GM13977 (cell line): ENCODE measurements at places on chromosomes 11 and 22.

GRCh38 chr11:131917634-131918384 lies 547.4 kb downstream of the NTM start:
- DNase-seq, result no peak

- DNase-seq, result no peak
These were observed 134.1 kb downstream of the SLC17A6 start for GRCh38 chr11:22472306-22472705.

GRCh38 chr11:26483108-26483507 lies 89.0 kb downstream of the MUC15 start:
- DNase-seq, result no peak

DNA sequence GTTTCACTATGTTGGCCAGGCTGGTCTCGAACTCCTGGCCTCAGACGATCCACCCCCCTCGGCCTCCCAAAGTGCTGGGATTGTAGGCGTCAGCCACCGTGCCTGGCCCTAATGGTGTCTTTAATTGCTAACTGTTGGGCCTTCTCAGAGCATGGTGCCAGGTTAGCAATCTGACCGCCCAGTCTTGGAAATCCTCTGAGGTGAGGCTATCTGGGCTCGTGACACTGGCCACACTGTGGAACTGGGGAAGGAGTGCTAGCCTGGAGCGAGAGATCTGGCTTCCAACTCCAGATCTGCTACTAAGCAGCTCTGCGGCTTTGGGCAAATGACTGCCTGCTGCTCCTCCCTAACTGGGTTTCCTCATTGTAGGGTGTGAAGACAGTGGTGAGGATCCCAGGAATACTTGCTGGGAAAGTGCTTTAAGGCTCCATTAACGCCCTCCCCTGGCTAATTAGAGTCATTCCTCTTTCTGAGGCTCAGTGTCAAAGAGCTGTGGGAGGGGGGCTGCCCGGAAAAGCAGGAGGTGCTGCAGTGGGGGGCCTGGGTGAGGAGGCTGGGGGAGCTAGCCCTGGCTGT lies 35.4 kb downstream of the CHRDL2 start:
- DNase-seq, result no peak

DNA sequence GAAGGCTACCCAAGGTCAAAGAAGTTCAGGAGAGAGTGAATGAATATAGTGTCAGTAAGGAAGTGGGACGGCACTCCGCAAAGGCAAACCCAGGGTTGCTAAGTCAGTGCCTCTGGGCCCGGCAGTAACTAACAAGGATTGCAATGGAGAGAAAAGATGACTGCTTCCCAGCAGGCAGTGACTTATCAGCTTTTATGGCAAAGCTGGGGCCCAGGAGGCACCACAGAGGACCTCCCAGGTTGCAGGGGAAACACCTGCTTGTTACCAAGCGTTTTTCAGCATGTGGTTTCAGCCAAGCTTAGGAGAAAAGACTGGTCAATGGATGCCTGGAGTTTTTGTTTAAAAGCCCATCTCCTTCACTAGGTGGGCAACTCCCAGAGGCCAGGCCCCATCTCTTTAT lies 11.3 kb downstream of the CACNG2 start:
- DNase-seq, result no peak

- DNase-seq, result no peak
These were observed 184.5 kb upstream of the PITPNB start for GRCh38 chr22:28103596-28103995.

GRCh38 chr11:104623518-104623917 lies 274.7 kb downstream of the CASP12 start:
- DNase-seq, result no peak

DNA sequence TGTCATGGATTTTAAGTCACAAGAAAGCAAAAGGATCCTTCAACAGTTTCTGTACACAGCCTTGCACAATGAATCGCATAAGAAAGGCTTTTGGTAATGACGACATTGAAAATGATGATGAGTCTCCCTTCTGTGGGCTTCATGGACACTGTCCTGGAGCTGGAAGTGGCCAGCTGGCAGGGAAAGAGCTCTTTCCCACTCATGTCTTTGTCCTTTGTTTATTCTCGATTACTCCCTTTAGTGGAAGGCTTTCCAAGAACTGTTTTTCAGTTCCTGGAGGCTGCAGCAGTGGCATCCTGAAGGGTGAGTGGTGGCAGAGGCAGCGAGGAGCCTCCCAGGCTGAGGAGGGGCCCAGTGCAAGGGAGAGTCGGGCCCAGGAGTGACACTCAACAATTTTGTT lies 505.2 kb downstream of the NTM start:
- no peak for DNase-seq

GRCh38 chr11:111913031-111913861 lies 712 bp downstream of the HSPB2 start:
- DNase-seq, result no peak

- DNase-seq, result no peak
These were observed 188.0 kb downstream of the MAML2 start for GRCh38 chr11:96154802-96155520.

GRCh38 chr22:31286360-31287255 lies 5.7 kb downstream of the PIK3IP1 start:
- DNase-seq, result peak; percentile 46

GRCh38 chr11:95924414-95924760 lies 480 bp upstream of the MTMR2 start:
- DNase-seq, result peak; percentile 9

GRCh38 chr11:117089685-117090084 lies 8.5 kb downstream of the SIK3 start:
- no peak for DNase-seq

DNA sequence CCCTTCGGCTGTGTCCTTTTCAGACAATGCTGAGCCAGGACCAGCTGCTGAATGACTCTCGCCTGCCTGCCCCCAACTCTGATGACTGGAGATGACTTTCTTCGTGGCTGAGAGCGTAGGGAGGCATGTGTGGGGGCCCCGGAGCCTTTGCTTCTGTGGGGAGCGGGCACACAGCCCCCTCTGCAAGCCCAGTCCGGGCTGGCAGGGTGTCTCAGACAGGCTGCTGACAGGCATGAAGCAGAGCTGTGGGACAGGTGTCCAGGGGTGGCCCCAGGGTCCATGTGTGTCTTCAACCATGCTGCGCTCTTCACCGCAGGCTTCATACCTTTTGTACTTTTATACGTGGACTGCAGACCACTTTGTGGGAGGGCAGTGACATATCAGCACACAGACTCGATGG lies 16.6 kb downstream of the CYB5R2 start:
- no peak for DNase-seq

DNA sequence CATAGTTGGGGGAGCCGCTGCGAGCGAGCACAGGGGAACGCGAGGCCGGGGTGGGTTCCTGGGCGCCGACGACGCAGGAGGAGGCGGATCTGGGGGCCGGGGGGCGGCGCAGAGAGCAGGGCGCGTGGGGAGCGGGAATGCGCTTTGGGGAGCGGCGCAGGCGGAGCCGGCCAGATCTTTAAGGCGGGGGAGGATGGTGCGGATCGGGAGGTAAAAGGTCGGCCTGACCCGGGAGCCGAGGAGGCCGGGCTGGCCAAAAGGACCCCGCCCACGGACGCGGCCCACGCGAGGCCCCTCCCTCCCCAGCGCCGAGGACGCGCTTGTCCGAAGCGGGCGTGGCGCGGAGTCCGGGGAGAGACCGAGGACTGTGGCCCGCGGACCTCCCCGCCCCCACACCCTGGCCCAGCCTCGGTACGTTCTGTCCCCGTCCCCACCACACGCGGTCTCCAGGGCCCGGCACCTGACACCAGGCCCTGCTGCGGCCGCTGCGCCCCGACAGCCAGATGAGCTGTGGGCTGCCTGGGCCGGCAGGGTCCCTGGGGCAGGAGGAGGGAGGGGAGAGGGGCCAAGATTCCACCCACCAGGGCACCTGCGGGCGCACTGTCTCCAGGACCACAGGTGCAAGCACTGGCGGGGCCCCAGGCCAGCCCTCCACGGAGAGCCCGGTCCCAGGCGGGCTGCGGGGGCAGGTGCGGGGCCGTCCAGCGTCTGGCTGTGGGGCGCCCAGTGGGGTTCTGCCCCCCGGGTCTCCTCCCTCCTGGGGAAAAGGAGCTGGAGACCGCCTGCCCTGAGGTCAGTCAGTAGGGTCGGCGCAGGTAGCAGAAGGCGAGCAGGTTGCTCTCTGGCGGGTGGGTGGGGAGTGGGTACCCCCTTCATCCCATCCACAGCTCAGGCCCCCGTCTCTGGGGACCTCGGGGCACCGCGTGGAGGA lies 10.9 kb downstream of the PIM3 start:
- DNase-seq, result no peak
